Smooth muscle cell of the brain vasculature (primary cell): ENCODE measurements at places on chromosomes 13 and 19.

GRCh38 chr13:75860935-75861334, 224.8 kb downstream of the LMO7 start:
- DNase-seq = no peak

DNA sequence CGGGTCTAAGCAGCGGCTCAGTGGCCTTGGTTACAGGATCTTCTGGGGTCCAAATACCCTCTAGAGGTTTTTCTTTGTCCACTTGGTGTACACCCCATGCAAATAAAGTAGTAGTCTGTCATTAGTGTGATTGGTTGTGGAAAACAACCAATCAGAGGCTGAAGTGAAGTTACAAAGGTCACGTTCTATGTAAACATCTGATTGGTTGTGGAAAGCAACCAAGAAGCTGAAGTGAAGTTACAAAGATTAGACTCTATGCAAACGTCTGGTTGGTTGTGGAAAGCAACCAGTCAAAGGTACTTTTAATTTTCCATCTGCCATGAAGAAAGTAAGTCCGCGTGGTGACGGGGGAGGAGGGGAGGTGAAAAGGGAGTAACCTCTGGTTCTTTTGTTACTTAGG, 790.9 kb downstream of the UQCRFS1 start:
- no peak for DNase-seq

- no peak for DNase-seq
These were observed 612.6 kb downstream of the DACH1 start for GRCh38 chr13:71254384-71254783.

DNA sequence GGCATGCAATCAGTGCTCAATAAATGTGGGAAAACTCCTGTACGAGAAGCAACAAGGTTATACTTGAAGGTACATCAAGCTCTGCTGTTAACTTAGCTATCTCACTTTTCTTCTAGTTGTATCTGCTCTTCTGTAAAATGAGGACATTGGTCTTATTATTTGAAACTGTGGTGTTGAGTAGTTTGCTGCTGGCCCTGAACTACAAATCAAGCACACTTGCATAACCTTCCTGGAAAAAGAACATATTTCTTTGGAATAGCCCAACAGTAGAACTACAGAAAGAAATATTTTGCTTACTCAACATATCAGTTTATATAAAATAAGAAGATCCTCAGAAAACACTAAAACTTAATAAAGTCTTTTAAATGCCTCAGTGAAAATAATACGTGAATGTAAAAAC, 203.0 kb downstream of the KCTD12 start:
- no peak for DNase-seq

DNA sequence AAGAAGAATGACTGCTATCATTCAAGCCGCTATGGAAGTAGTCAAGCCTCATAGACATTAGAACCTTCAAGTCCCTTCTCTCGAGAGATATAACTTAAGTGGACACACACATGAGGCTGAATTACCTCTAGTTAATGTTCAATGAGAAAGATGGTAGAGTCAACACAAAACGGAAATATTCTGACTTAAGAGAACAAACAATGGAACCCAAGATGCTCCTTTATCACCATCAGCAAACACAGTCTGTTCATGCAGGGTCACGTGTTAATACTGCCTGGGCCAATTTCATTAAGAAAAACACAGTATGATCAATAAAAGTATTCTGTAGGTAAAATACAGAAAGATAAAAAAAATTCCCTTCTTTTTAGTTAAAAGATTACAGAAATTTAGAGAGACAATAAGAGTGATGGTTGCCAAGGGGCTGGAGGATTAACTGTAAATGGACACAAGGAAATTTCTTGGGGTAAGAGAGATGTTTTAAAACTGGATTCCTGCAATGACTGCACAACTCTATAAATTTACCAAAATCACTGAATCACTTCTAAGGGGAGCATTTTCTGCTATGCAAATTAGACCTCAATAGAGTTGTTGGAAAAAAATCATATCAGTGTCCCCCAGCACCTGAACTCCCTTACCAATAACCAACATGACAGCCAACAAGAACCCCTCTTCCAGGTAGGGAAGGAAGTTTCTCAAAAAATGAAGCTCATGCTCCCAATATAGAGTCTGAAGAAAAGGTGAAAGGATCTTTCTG, 256.6 kb downstream of the ABCC4 start:
- DNase-seq = no peak

GRCh38 chr13:100476963-100477362, 111.6 kb downstream of the GGACT start:
- no peak for DNase-seq

- DNase-seq = no peak
These were observed 36.2 kb upstream of the SLC46A3 start for GRCh38 chr13:28754698-28755545.

- DNase-seq = no peak
These were observed 422 bp upstream of the ZNF575 start for GRCh38 chr19:43532571-43532961.

GRCh38 chr19:58460039-58460438, 6.8 kb upstream of the ZNF324 start:
- DNase-seq = no peak

DNA sequence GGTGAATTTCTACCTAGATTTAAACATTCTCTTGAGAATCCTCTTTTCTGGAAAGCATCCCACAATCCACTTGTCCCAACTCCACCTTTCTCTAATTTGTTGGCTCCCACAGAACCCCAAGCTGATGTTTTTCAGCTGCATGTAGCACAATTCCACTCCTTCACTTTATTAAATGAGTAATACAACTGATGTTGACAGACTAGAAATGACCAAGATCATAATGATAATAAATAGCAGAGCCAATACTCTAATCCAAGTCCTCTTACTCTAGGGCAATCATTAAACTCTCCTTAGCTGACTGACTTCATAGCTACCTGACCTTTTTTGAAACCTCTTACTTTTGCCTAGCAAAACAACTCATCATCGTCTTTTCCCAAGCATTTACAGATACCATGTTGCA, 27.9 kb upstream of the STARD13 start:
- DNase-seq = no peak

GRCh38 chr13:73948848-73949529, 185.2 kb downstream of the KLF12 start:
- DNase-seq = no peak

DNA sequence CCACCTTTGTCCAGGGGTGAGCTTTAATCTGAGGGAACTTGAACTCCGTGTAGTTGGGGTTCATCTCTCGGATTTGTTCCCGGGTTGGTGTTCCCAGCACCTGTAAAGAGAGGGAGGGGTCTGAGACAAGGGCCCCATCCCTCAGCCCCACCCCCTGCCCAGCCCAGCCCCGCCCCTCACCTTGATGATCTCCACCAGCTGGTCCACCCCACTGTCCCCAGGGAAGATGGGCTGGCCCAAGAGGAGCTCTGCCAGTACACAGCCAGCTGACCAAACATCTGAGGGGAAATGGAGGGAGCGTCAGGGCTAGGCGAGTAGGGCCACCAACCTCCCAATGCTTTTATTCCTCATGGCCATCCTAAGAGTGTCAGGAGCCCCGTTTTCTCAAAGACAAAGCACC, 9.3 kb downstream of the GSK3A start:
- no peak for DNase-seq

GRCh38 chr13:72508392-72508791, 219.0 kb downstream of the MZT1 start:
- no peak for DNase-seq

GRCh38 chr13:60689571-60689970, 292.6 kb downstream of the TDRD3 start:
- no peak for DNase-seq

- no peak for DNase-seq
These were observed 5.3 kb downstream of the PODNL1 start for GRCh38 chr19:13932911-13933393.

DNA sequence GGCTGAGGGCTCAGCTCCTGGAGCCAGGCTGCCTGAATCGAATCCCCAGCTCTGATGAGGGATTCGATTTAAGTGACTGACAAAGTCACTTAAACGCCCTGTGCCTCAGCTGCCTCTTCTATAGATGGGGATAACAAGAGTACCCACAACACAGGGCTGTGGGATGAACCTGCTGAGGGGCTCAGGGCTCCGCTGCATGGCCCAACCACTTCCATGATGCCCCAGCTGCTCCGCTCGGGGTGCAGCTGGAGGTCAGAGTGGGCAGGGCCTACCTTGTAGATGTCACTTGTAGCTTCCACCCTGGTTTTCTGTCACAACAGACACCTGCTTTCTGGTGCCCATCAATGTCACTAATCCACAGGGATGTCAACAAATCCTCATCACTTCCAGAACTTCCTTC, 39.2 kb downstream of the STK24 start:
- no peak for DNase-seq

- no peak for DNase-seq
These were observed at the start of gene FKRP for GRCh38 chr19:46745521-46746280. Gene FKRP (plus strand): TSS chr19:46746057. CDS start chr19:46755451, 9,394 bp downstream.

DNA sequence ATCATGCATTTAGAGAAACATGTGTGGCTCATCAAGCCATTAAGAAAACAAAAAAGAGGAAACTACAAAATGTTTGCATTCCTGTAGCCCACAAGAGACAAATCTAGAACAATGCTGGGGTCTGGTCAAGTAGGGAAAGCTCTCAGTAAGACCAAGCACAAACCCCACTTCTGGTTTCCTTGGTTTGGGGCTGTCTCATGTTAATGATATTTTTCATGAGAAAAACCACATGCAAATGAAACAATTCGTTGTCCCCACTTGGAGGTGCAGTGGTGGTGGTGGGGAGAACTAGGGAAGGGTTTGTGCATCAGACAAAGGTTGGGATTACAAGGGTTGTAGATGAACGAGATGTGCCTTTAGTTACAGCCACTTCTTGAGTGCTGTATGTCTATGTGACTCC, 7.0 kb upstream of the RB1 start:
- no peak for DNase-seq

GRCh38 chr13:23203516-23203915, 22.7 kb downstream of the SGCG start:
- DNase-seq = no peak

GRCh38 chr19:16790051-16790450, 39.1 kb upstream of the SIN3B start:
- no peak for DNase-seq

DNA sequence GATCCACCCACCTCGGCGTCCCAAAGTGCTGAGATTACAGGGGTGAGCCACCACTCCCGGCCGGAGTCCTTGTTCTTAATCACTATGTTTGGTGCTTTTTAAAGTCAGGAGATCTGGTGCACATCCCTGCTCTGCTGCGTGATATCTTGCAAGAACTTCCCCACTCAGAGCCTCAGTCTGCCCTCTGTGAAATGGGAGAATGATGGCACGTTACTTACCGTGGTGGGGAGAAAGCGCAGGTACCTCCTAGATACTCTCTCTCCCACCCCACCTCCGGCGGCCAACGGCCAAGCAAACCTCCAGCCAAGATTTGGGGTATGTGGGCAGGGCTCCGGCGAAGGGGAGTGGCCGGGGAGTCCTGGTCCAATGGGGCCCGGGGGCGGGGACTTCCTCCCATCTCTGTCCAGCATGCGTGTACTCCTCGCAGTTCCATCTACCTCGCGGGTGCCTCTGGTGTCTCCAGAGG, at the start of gene RYR1:
RYR1 (plus strand) TSS at position 424 of the 466 bp plus-strand sequence. CDS start 139 bp downstream, outside the sequence.
- DNase-seq = no peak

DNA sequence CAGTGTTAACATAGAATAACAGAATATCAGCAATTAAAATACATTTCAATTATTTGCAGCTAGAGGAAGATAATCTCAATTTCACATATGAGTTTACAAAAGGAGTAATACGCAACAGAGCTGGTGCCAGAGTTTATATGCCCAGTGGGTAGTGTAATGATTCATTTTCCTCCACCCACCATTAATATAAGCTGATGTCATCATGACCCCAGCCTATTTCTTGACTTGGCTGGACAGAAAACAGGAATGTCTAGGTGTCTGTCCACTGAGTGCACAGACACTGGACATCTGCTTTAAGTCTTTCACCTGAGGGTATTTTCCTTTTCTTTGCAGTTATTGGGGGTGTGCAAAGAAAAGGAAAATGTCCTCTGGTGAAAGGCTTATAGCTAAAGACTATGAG, 335.5 kb downstream of the TBC1D4 start:
- DNase-seq = no peak

- no peak for DNase-seq
These were observed 512 bp upstream of the REX1BD start for GRCh38 chr19:18587962-18588610.

DNA sequence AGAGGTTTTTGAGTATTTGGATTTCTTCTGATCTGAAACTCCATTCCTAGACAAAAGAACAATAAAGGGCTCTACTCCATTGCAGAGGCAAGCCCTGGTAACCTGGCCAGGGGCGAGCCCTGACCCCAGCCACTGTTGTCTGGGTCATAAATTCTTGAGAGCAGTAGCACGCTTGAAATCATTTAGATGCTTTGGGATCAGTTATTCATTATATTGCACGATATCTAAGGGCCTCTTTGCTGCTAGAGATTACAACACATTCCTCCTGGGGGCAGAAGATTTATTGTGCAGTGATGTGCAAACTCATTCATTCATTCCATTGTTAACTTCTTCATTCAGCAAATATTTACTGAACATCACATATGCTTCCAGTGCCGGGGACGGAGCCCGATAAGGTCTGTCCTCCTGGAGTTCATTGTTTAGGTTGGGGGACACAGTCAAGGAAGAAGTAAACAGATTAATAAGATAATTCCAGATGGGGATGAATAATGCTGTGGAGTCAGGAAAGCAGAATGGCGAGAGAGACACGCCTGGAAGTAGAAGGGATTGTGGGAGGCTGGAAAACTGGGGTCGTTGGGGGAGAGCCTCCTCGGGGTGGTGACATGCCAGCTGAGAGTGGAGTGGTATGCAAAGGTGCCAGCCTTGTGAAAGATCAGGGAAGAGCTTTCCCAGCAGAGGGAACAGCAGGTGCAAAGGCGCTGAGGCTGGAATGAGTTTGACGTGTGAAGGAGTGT, 34.9 kb downstream of the SIPA1L3 start:
- DNase-seq = no peak

DNA sequence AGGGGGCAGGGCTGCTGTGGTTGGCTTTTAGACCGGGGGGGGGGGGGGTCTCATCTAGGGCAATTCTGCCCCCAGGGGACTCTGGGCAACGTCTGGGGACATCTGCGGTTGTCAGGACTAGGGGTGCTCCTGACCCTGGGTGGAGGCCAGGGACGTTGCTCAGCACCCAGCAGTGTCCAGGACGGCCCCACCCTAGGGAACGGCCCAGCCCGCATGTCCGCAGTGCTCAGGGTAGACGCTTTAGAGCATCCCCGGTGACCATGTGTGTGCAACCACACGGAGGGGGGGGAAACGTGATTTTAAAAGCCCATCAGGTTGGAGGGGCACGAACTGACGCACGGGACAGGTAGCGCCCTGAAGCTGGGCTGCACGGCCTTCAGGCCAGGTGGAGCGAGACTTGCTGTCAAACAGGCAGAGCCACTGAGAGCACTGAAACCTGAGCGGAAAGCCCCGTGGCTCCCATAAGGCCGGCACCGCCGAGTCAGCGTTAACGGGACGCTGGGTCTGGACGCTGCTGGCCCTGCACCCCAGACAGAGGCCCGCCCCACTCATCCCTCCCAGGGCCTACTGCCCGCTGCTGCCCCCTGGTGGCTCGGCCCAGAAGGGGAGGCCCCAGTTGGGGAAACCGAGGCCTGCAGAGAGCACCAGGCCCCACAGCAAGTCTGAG, 8.3 kb downstream of the CACTIN start:
- no peak for DNase-seq

- DNase-seq = no peak
These were observed 19.1 kb downstream of the GPR183 start for GRCh38 chr13:99288089-99288488.
